RPMI7951 (cell line): ENCODE measurements at places on chromosomes 7 and 10.

DNA sequence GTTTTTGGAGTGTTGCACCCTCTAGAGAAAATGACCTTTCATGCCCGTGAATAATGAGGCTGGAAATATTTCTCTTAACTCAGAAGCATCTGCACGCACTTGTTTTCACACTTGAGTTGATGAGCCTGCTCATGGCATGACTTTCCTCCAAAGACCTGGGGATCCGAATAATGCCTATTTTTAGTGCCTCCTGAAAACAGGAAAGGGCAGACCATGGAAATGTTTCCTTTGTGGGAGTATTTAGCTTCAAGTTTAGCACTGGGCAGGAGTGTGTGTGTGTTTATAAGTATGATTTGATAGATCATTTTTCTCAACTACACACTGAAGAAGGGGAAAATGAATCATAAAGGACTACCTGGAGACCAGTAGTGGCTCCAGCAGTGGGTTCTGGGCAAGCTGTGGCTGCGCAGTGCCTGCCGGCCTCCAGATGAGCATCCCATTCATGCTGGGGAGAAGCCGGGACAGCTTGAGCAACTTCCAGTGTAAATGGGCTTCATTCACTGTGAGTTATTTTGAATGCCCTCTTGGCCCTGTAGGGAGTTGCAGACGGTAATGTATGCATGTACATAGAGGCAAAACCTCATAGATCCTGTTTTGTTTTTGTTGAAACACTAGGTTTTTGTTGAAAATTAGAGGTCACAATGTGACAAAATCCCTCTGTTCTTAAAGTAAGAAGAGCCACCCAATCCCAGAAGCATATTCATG, 117.8 kb upstream of the INSYN2A start:
- peak; percentile 46 for DNase-seq

GRCh38 chr10:130254243-130254642, 118.1 kb downstream of the GLRX3 start:
- no peak for DNase-seq

GRCh38 chr7:80154656-80155333, 20.2 kb downstream of the GNAI1 start:
- DNase-seq = no peak

DNA sequence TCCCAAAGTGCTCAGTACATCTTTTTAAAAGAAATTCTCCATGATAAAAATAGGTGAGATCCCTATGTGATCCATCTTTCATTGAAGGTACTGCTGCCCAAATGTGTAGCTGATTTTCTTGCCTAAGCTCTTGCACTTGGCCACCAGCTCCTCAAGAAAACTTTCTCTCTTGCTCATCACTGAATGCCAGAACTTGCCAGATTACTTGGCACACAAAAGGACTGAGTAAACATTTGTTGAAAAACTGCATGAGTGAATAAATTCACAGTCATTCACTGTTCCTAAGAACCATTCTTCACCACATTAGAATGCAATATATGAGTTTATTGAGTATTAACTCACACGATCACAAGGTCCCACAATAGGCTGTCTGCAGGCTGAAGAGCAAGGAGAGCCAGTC, 99.9 kb downstream of the TRIL start:
- DNase-seq = peak; percentile 37

DNA sequence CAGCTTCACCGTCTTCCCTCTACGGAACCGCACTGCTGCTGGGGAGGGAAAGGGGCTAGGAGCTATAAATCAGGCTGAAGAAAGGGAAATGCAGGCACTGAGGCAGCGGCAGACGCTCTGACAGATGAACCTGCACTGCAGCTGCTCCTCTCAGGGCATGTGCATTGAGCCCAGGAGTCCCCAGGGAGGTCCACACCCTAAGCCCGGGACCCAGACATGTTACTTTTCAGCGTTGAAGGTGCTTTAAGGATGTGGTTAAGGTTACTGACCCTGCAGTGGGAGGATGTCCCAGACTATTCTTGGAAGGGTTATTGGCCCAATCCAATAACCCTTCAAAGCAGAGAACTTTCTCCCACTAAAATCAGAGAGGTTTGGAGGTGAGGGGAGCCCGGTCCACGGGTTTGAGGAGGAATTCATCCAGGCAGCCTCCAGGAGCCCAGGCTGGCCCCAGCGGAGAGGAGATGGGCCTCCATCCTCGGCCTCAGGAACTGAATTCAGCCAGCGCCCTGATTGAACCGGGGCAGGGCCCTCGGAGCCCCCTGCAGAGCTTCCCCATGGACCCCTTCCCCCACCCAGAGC, 75.4 kb downstream of the ADARB2 start:
- no peak for DNase-seq

DNA sequence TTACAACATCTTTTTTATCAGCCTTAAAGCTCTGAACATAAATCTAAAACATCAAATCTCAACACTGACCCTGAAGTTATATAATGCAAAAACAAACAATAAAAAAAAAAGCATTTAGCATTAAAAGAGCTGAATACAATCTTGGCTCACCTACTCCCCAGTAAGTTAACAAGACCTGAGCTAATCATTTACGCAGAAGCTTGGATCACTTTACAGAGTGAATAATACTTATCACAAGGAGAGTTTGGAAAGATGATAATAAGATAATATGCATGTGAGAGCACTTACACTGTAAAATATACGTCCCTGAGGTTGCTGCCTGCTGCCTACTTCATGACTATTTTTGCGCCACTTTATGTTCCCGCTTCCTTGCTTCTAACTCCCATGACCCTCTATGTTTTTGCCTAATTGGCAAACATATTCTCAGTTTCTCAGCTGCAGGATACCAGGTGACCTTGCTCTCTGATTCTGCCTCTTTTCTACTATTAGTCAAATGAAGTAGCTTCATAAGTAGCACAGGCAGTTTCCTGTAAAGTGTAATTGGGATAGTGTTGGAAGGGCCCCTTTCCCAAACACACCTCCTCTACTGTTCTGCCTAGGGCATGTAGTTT, 333.6 kb downstream of the LRRTM3 start:
- no peak for DNase-seq

DNA sequence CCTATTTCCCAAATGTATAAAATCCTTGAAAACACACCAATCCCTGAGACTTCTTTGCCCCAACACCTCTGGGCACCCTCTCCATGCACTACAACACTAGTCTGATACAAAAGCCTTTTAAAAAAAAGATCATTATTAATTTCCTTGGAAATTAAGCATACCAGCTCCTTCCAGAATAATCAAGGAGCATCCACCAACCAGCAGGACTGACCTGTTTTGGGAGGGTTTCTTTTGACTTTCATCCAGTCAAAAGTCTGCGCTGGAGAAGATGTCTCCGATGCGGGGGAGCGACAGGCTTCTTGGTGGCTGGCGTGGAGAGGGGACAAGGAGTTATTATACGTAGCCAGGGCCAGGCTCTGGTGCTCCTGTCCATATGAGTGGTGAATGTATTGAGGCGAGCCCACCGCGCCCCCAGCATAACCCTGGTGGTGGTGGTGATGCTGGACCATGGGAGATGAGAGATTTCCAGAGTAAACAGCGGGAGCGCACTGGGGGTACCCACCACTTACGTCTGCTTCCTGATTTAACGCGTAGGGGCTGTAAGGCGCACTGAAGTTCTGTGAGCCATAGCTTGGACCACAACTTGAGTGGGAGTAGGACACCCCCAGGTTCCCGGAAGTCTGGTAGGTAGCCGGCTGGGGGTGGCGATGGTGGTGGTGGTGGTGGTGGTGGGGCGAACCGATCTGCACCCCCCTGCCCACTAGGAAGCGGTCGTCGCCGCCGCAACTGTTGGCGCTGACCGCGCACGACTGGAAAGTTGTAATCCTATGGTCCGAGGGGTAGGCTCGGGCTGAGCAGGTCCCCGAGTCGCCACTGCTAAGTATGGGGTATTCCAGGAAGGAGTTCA, 527 bp downstream of the HOXA1 start:
- DNase-seq = no peak

GRCh38 chr10:111017098-111017497, 59.7 kb upstream of the ADRA2A start:
- no peak for DNase-seq

GRCh38 chr7:3280445-3280844, 20.6 kb upstream of the SDK1 start:
- no peak for DNase-seq

DNA sequence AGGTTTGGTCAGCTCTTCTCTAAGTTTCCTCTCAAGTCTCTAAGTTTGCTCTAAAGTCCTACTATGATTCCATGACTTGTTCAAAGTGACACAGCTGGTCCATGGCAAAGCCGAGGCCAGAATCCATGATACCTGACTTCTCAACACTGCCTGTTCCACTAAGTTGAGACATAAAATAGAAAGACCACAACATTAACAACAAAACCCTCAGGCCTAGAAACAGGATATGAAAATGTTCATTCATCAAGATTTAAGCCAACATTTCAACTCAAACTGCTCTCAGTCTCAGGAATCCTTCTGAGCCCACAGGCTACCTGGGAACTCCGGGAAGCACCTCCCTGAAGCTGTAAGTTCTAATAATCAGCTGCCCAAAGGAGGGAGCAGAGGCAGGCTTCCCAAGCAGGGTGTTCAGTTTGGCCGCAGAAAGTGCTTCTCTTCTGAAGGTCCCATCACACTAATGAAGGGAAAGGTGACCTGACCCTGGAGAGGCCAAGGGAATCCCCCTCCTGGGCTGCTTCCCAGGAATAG, 62.9 kb downstream of the STK17A start:
- DNase-seq = no peak

DNA sequence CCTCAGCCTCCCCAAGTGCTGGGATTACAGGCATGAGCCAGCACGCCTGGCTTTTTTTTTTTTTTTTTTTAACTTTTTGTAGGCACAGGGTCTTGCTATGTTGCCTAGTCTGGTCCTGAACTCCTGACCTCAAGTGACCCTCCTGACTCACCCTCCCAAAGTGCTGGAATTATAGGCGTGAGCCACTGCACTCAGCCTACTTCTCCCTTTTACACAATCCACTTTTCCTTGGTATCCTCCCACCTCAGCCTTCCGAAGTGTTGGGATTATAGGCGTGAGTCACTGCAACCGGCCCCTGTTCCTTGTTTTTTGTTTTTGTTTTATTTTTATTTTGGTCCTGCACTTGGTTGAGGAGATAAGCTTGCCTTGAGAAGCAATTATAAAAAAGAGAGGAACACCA, 75.9 kb upstream of the KMT2C start:
- DNase-seq = no peak

GRCh38 chr7:158849768-158850544, 6.4 kb upstream of the DYNC2I1 start:
- no peak for DNase-seq

DNA sequence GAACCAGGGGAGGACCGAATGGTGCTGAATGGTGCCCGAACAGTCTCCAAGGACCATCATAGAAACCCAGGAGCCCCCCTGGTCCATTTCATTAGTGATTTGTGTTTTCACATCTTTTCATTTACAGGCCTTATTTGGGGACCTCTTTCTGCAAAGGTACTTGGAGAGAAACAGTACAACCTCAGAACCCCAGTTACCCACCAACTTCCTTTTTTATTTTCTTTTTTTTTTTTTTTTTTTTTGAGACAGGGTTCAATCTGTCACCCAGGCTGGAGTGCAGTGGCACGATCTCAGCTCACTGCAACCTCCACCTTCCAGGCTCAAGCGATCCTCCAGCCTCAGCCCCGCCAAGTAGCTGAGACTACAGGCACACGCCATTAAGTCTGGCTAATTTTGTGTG, 13.0 kb upstream of the ELN start:
- DNase-seq = no peak

DNA sequence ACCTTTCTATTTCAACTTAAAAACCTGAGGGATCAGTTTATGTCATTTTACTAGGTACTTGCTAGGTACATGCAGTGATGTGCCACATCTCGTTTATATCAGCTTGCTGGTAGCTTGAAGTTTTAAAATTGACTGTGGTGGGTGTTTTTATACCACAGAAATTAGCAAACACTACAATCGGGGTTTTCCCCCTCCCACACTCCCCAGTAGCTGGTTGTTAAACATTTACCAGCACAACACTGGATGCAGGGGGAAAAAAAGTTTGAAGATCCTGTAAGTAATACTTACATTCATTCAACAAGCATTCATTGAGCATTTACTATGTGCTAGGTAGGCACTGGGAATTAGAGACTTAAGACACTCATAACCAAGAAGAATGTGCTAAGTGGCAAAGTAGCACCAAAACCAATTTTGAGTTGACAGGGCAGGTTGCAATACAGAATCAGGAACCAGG, 32.6 kb downstream of the USP6NL start:
- no peak for DNase-seq

- no peak for DNase-seq
These were observed 653 bp upstream of the ADRB1 start for GRCh38 chr10:114042895-114043531.

GRCh38 chr10:60662917-60663614, 115.2 kb upstream of the CDK1 start:
- DNase-seq = peak; percentile 75

DNA sequence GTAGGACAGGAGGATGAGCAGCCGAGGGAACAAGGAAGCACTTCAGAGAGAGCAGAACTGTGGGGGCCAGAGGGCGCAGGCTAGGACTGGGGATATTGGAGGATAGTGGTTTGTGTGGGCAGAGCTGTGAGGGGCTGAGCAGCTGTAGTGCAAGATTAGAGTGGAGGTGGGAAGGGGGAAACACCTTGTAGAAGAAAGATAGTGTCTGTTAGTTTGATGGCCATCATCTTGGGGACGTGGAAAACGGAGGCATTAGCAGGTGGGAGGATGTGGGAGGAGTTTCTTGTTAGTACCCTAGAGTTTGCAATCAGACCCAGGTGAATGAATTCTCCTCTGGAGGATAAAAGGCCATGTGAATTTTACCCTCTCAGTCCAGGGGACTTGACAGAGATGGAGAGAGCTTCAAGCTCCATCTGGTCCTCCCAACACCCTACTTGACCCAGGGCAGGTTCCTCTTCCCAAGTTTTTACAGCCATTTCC, 34.0 kb downstream of the PRSS2 start:
- no peak for DNase-seq

DNA sequence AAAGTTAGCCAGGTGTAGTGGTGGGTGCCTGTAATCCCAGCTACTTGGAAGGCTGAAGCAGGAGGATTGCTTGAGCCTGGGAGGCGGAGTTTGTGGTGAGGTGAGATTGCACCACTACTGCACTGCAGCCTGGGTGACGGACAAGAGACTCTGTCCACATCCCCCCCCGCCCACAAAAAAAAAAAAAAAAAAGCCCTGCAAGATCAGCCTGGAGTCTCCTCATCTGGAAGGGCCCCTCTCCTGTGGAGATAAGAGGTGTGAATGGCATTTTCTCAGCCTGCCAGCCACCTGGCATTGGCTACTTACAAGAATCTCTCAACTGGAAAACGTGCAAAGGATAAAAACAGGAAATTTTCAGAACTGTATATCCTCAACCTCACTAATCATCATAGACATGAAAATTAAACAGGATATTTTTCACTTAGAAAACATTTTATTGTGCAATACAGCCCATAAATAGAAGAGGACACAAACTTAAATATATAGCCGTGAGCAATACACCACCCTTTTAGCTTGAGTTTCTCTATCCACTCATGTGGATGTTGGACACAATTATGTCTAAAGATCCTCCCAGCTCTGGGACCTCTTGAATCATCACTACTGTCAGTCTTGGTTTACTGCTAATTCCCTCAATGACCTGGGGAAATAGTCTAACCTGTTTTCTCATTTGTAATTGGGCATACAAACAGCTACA, 11.3 kb upstream of the TSPAN15 start:
- peak; percentile 76 for DNase-seq

GRCh38 chr7:69804962-69805361, 206.7 kb downstream of the AUTS2 start:
- no peak for DNase-seq
